ENCODE measurements at places on chromosomes 3 and 15.

GRCh38 chr3:111244760-111245159 lies 173.1 kb downstream of the NECTIN3 start:
- ATAC-seq: no peak

DNA sequence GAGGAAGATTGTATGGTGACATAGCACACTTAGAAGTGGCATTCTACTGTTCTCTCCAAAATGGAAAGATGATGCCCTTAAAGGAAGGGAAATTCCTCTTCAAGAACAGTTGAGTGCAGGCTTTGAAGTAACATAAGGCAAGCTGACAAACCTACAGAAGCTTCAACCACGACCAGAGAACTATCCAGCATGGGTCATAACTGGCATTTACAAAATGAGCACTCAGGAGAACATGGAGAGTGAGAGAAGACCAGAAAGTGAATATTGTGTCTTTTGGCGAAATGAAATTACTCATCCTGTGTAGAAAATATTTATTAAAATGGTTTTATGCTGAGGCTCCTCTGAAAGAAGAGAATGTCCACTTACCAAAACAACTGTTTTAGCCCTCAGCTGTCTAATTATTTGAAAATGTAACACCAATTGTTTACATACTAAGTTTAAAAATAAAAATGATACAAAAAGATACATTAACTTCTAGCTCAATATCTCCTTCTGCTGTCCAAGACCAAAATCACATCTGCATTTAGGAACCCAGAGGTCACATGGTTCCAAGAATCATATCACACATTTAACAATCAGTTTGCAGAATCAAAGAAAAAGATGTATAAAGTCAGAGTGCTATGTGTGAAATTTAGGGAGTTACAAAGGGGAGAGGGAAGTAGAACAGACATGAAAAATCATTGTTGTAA lies 216.9 kb downstream of the ATP8B4 start:
- no peak for ATAC-seq

DNA sequence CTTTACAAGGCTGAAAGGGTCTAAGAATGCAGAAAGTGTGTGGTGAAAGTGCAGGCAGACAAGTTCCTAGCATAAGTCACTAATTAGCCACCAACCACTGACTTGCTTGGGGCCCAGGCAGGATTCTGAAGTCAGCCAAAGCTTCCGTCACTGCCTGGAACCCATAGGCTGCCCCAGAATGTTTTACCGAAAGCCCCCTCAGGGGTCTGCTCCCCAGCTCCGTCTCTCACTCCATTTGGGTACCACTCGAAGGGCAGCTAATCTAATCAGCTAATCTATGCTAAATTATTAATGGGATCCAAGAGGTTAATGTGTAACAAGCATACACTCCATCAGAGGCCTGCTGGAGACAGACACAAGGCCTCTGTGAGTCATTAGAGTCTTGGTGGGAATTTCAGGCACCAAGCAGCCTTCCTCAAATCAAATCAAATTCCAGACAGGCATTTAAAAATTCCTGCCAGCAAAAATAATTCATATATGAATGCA lies 13.2 kb downstream of the ADAMTS9 start:
- no peak for ATAC-seq

GRCh38 chr3:7272203-7272602 lies 411.3 kb downstream of the GRM7 start:
- ATAC-seq: no peak

GRCh38 chr3:72290859-72291638 lies 506.1 kb upstream of the PROK2 start:
- no peak for ATAC-seq

GRCh38 chr15:66261056-66261455 lies 7.5 kb upstream of the MEGF11 start:
- no peak for ATAC-seq

DNA sequence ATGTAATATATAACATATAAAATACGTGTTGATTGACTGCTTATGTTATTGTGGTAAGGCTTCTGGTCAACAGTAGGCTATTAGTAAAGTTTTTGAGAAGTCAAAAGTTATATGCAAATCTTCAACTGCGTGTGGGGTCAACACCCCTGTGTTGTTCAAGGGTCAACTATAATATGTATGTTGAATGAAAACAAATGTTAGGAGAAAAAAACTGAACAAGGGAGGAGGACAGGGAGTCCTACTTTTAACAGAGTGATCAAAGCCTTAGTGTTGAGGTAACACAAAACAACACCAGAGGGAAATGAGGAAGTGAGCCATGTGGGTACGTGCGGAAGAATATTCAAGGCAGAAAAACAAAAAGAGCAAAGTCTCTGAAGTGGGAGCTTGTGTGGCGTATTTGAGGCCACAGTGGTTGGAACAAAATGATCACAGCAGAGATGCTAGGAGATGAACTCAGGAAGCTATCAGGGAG lies 62.5 kb downstream of the SFMBT1 start:
- ATAC-seq: peak; percentile 89

Data from activated T-helper 17 cell treated with anti-CD3 and anti-CD28 coated beads, Interleukin-2, amount 50 U/mL, for 72 hours (primary cell).